ENCODE measurements at places on chromosomes 11 and 22.

DNA sequence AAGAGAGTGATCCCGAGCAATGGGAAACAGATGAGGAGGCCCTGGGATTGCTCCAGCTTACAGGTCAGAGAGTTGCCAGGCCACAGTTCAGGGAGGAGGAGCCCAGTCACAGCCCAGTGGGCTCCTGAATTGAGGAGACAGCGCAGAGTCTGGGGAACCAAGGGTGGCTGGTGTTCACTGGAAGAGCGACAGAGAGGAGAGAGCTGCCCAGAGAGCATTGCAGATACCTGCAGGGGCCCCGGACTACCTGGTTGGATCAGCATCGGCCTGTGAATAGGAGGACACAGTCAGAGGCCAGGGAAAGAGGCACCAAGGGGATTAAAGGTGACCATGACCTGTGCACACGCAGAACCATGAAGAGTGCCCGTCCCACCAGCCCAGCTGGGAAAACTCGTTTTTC is 648.6 kb downstream of the TBC1D22A start:
- no peak for DNase-seq

GRCh38 chr22:30416403-30416802 is 9.2 kb upstream of the MTFP1 start:
- no peak for DNase-seq

DNA sequence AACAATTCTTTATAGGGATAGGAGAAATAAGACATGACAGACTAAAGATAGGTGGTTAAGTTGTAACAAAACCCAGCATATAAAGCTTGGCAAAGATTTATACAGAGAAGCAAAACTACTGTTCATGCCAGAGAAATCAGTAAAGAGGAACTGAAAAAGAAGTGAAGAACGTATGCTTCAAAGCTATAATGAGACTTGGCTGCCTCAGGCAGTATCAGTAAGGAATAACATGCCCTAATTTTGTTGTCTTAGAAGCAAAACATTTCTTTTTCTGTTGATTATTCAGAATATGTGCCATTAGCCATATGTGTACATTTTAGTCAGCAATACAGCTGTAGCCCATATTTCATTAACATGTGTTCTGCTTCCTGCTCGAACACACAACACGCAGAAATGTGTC is 403.2 kb downstream of the NELL1 start:
- no peak for DNase-seq

DNA sequence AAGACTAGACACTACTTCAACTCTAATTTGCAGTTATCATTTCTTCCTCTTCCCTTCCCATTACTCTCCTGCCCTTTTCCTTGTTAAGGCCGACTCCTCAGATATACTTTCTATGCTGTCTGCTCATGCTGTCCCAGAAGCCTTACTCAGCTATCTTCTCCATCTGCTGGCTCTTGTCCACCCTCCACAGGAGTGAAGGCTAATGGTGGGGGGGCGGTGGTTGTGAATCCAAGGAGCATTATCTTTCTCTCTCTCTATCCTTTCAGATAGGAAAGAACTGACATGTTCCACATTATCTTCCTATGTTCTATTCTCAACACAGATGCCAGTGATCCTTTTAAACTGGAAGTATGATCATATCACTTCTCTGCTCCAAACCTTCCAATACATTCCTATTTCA is 37.4 kb downstream of the USP28 start:
- DNase-seq: no peak

Data from lung (tissue), 17 donors.